Activated CD8-positive, alpha-beta T cell treated with anti-CD3 and anti-CD28 coated beads for 36 hours (primary cell): ENCODE measurements at places on chromosomes 4 and X. TPM values are rescaled to one million over a fixed set of nuclear protein-coding genes. Genes with fewer than 3 reads are reported as not detected.

Gene STPG2
- 0.18 TPM for total RNA-seq

Gene RTL9
- not detected for total RNA-seq

DNA sequence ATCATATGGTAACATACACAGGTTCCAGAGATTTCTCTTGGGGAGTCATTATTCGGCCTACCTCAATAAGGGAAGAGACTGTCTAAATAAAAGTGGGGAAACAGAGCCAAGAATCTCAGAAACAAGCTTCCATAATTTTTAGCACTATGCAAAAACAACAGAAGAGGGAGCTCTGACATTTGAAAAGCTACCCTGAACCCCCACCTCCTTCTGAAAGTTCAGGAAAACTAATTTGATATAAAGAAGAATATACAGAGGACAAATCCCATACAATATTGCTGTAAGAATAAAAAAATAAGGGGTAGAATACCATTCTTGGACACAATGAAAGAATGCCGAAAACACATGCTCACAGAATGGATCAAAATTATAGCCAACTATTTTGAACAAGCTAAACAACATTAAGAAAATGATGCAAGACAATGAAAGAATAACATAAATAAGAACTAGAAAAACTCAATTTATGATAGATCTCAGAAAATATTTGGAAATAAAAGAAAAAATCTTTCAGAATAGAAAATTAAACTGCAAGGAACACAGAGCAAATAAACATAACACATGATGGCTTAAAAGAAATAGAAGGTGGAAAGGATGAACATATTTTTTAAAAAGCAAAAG is 14.4 kb upstream of the ZNF41 start:
- DNase-seq: no peak

DNA sequence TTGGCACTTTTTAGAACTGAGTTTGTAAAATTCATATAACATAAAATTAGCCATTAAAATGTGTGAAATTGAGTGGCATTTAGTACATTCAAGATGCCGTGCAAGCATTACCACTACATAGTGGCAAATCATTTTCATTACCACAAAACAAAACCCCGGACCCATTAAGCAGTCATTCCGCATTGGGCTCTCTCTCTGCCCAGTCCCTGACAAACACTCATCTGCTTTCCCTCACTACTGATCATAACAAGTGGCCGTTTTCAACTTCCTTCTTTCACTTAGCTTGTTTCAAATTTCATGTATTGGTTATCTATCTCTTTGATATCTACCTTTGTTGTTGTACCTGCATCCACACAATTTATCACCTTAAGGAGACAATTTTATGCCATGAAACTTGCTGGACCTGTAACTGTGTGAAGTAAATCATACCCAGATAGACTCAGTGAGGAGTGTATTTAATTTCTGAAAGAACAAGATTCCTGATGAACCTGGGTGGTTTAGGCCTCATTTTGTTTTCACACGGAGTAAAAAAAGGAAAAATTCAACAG is 202.1 kb downstream of the OR13H1 start:
- DNase-seq: no peak

DNA sequence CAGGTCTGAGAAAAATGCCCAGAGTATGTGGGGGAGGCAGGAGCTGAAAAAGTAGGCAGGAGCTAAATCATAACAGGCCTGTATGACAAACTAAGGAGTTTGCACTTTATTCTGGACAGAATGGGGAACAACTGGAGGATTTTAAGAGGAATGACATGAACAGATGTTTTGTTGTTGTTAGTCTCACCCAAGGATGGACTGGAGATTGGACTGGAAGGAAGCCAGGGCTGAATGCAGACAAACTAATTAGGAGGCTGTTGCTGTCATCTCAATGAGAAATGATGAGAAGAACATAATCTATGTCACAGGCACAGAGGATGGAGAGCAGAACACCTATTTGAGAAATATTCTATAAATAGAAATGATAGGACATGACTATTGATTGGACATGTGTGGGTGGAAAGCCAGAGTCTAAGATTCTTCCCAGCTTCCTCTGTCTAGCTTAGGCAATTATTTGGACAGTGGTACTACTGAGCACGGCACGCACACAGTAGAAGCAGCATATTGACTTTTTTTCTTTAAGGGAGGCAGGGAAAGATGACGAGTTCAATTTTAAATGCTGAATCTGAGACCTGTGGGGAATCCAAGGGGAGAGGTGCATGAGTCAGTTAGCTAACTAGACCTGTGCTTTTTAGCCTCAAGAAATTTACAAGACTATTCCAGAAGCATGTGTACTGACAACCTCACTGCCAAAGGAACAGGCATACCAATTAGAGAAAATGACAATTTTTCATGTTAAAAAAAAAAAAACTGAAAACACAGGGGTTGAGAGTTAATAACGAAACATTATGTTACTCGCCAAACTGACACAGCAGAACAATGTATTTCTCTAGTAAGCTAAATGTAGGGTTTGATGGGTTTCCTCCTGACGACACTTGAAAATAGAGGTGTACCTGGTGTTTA is 963 bp upstream of the USO1 start:
- peak; percentile 14 for DNase-seq

GRCh38 chr4:182776376-182777105 is 140.6 kb downstream of the DCTD start:
- DNase-seq: no peak

GRCh38 chr4:29066861-29067260 is 1653.3 kb upstream of the PCDH7 start:
- DNase-seq: no peak

DNA sequence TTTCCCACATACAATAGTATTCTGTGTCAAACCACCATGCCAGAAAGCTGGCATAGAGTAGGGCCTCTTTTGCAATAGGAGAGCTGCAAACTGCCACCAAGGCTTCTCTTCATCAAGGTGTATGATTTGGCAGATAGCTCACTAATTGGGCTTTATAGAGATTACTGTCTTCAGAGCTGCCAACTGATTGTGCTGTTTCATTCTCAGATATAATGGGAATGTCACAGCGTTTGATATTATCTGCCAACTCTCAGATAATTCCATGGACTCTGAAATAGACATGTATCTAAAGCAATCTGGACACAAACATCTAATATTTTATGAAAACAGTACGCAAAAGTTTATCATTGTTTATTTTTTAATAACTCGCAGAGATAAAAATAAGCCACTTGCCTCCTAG is 1289.1 kb downstream of the STIM2 start:
- no peak for DNase-seq

GRCh38 chr4:151718984-151719955 is 41.5 kb downstream of the GATB start:
- no peak for DNase-seq

DNA sequence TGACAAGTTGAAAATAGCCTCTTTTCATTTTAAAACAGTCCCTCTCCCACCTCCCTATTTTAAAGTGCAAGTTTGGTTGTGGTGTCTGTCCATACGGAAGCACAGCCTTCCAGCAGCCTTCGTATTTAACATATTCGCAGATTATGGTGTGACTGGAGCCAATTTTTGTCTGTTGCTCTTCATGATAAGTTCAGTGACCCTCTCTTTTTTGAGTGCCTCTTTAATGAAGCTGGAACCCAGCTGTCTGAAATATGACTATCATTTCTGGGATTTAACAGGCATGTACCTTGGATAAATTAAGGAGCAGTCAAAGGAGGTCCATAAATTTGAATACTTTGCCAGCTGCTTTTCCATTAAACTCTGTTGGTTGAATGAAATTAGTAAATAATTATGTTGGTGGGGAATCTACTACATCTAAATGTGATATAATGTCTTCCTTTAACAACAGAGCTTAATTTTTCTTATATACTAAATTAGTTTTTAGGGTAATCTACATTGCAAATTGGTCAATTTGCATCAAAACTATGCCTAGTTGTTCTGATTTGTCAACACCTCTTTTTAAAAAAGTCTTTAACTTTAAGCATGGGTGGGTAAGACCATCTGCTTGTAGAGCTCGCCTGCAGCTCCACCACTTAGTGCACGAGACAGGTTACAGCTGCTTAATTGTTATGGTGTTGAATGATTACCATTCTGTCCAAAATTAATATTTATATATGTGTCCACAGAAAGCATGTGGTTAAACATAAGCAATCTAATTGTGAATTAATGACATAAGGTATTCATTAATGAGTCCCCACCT is 216.6 kb downstream of the DCTD start:
- DNase-seq: no peak

- DNase-seq: no peak
Measured at GRCh38 chr4:105933083-105933482, 37.8 kb downstream of the NPNT start.

DNA sequence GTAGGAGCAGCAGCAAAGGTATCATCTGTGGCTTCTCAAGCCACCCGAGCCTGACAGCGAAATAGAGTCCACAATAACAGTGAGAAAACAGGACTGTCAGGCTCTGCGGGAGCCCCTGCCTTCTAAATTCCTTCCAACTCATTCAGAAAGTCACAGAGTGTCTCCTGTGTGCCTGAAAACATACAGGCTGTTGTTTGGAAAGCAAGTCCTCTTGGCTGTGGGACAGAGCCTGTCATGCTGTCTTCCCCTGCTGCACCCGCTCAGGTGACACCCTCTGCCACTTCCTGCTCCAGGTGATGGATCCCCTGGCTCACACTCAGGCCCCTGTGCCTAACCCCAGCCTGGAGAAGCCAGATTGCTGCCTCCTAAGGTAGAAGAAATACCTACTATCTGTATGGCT is 152.3 kb downstream of the RAB28 start:
- DNase-seq: no peak

DNA sequence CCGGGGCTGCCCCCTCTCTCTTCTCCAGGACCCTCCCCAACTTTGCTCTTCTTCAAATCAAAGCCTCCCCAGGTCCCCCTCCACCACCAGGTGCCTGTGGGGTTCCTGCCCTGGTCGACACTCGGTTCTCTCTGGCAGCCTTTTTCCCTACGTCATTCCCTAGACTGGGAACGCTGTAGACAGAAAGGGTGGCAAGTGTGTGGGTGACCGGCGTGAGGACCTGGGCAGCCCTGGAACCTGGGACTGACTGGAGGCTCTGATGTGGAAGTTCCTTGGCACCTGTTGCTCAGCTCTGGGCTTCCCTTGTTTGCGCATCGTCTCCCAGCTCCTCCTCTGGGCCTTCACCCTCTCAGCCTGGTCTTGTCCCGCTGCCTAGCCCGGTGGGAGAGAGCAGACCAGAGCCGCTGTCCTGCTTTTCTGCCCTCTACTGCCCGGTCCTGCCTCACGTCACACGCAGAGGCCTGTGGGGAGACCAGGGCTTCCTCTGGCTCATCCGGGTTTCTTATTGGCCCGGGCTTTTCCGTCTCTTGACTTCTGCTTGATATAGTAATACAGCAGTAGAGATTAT is 1.3 kb downstream of the TACC3 start:
- no peak for DNase-seq

GRCh38 chrX:110320381-110320987 is 2.6 kb upstream of the AMMECR1 start:
- DNase-seq: no peak

DNA sequence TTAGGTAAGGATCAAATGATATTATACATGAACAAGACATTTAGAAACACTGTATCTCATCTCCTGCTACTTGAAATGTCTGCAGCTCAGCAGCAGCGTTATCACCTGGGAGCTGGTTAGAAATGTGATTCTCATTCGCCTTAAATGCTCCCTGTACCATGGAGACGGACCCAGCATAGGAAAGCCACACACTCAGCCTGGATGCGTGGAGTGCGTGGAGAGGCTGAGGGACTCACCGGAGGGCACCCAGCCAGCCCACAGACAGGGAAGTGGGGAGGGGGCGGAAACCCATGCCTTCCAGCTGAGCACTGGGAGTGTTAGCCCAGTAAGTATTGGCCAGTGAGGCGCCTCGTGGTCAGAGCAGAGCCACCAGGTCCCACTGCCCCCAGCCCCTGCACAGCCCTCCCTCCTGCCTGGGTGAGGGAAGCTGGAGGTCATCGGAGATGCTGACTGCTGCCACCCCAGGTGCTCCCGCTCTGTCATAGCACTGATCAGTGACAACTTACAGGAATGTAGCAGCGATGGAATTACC is 15.2 kb downstream of the SUPT20HL1 start:
- no peak for DNase-seq

- no peak for DNase-seq
Measured at GRCh38 chr4:120765260-120765680, 157.3 kb downstream of the PRDM5 start.

DNA sequence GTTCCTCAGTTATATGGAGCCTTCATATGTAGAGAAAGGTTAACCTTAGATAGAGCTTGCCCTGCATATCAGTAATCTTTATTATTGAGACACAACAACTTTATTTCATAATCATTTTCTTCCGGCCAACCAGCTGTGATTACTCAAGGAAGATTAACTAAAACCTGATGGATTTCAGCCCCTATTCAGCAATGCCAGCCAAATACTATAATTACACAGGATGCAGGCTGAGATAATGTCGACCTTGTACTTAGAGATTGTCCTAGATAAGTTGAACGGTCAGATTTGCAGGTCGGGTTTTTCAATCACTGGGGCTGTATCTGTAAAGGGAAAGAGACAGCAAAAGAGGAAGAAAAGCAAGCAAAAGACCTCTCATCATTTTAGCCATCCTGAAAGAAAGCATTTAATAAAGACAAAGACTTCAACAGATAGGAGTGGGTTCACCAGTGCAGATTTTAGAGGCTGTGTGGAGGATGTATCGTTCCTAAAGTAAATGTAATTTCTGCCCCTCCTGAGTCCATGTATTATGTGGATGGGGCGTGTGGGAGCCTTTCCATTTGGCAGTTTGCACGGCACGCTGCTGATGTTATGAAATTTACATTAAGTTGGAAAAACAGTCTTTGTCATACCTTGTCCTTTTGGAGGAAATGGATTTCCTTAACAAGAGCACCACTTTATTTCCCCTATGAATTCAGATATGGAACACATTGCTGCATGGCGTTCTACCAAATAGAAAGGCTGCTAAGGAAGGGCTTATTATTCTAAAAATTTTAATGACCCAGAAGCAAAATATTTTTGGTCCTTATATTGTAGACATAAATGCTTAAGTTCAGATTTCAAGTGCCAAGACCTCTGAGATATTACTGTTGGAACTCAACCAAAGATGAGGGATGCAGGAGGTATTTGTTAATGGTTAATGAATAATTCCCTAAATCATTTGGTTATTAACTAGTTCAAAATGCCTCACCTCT is 496.7 kb downstream of the SPRY1 start:
- no peak for DNase-seq
